M059J (cell line): ENCODE measurements at places on chromosomes 4 and X. TPM values are rescaled to one million over a fixed set of nuclear protein-coding genes. Genes with fewer than 3 reads are reported as not detected.

GRCh38 chr4:122099896-122100295 is 52.2 kb upstream of the BLTP1 start:
- peak; percentile 75 for DNase-seq

DNA sequence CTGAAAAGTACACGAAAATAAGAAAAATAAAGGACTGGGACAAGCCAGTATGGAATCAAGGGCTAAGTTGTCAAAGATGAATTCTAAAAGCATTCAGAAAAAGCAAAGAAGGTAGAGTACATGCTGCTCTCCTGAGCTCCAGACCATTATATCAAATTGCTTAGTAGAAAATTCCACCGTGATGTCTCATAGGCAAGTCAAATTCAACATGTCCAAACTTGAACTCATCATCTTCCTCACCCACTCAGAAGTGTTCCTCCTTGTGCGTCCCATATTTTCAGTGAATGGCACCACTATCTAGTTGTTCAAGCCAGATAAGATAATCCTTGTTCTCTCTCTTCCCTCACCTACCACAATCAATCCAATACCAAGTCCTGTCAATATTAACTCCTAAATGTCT is 37.5 kb upstream of the IL13RA2 start:
- DNase-seq: no peak

DNA sequence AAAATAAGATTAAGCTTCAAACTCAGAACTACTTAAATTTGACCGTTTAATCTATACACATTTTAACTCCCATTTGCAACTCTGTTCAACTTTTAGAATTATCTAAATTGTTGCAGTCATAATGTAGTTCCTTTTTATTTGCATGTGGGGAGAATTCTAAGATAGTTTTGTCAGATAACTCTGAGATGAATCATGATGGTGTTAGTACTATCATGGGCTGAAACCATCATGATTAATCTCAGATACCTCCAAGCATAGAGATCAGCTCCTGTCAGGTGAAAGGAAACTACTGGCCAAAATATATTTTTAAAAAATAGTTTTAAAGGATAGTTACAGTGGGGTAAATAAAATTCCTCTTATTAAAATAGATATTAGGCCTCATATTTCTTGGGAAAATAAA is 39.0 kb downstream of the FBXO8 start:
- DNase-seq: peak; percentile 27

DNA sequence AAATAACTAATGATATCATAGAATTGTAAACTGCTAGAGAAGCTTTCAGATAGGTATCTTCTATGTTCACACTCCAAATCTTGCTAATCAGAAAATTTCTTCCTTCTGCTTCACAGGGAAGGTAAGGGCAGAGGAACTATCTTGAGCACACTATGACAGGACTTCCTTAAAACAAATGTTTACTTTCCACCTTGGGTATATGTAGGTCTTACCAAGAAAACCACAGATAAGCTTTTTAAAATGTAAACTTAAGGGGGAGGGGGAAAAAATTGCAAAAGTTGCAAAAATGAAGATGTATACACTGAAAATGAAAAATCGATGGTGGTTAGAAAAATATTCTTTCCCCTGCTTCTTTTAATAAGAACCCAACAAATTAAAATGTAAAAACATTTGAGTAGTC is 30.9 kb downstream of the YTHDC1 start:
- no peak for DNase-seq

DNA sequence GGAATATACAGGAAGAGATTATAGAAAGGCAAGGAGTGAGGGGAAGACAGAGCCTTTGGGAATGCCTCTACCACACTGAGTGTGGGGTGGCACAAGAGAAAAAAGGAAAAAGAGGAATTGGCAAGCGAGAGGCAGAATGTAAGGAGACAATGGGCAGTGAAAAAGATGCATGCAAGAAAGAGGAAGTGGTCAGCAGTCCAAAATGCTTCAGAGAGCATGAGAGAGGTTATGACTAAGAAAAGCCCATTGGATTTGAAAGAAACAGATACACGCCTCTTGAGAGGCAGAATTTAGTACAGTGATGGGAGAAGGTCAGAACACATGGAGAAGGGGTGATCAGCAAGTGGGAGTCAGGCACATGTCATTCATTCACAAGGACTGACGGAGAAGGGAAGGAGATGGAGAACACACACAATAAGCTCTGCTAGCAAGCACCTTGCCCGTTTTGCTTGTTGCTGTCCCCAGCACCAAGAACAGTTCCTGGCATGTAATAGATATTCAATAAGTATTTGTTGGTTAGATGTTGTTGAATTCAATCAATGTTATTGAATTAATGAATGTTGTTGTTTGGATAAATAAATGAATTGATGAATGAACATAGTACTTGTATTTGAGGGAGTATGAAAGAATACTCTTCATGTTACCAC is 6.3 kb downstream of the DCHS2 start:
- DNase-seq: no peak

DNA sequence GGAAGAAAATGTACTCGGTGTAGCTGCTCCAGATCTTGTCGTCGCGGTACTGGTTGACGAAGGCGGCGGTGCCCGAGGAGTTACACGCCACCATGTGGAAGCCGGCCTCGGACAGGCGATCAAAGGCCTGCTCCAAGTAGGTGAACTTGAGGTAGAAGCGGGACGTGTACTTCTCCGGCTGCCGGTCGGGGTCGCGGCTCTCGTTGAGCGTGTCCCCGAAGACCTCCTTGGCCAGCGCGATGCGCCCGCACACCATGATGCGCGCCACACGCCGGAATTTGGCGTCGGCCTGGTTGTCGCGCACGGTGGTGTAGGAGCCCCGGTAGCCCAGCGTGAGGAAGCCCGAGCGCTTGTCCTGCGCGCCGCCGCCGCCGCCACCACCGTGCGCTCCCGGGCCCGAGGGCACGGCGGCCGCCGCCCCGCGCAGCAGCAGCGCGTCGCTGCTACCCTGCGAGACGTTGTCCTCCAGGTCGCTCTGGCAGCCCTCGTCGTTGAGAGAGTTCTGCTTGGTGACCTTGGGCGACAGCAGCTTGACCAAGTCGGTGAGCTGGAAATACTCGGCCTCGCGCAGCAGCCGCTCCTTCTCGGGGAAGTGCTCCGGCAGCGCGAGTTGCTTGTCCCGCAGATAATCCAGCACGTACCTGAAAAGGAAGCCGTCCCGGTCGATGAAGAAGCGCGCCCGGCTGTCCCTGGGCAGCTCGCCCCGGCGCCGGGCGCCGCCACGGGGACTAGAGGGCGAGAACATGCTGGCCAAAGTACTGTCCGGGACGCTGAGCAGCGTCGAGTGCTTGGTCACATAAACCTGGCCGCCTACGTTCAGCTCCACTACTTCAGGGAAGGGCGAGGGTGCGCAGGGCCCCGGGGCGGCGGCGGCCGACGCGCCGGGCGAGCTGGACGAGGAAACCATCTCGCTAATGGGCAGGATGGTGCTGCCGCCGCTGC is 775 bp downstream of the KCTD8 start:
- DNase-seq: peak; percentile 11

DNA sequence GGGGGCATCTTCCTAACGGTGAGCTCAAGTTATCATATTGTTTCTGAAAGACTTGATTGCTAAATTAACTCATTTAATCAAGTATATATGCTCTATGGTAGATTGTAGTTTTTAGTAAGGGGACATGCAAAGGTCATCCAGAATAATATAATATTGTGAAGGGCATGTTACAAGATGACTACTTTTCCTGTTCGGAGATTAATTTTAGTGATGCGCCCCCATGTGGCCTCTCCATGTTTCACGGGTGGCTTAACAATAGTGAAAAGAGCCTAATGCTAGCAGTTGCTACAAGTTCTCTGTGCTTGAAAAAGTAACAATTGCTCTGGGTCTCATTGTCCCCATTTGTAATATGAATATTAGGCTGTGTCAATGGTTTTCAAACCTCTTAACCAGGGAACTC is 12.2 kb downstream of the SMPX start:
- DNase-seq: peak; percentile 23

GRCh38 chrX:13502590-13502989 is 66.8 kb upstream of the EGFL6 start:
- no peak for DNase-seq

- DNase-seq: no peak
Measured at GRCh38 chr4:6172093-6172926, 28.0 kb downstream of the JAKMIP1 start.

DNA sequence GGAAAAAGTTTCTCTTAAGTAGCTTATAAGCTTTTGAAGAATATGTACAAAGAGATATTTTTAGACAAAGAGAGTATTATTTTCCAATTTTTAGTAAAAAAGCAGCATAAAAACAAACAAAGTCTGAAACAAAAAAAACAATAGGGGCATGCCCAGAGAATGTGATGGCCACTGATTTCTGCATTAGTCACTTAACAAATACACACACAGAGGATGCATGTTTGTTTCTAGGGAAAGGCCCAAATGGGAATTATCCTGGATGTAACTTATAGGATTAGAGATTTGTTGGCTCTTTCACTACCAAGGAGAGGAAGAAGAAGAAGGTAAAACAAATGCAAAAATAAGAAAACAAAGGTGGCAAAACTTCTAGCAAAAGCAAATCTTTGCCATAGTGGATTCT is 95.9 kb upstream of the SCOC start:
- DNase-seq: no peak

- DNase-seq: no peak
Measured at GRCh38 chr4:127781300-127782024, 660 bp upstream of the HSPA4L start.

GRCh38 chrX:112641449-112641848 is 38.3 kb downstream of the LHFPL1 start:
- no peak for DNase-seq

DNA sequence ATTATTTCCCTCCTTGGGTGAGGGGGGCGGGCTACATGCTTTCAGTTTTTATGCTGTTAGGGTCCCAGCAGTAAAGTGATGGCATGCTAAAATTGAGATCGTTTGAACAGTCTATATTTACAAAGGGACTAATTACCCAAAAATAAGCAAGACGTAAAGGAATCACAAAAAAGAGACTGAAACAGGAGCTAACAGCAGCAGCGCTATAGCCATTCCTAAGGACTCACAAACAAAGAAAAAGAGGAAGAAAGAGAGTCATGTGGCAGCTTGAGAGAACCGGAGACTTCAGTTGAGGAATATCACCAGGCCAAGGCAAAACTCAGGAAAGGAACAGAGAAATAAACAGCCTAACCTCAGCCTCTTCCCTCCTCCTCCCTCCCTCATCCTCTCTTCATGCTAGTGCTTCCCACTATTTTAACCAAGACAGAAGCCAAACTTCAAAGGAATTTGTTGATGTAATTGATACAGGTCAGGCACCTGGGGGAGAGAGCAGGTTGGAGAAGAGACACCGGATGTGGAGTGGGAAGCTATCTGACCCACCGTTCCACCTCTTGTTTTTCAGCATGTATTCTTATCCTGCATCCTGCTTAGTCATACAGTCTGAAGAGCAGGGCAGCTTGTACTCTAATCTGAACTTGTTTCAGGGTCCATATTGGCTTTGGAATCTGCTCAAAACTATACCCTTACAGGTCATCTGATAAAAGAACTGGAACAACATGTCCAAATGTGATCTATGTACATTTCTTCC is 383.7 kb downstream of the NAF1 start:
- DNase-seq: no peak

The OPRPN gene
- total RNA-seq: not detected in 2 replicates

The MAGED4 gene
- 31.4 and 48.5 TPM in 2 replicates for total RNA-seq

The PDZD4 gene
- 1.9 and 2.7 TPM in 2 replicates for total RNA-seq

The UGT8 gene
- 0.10 and 0.39 TPM in 2 replicates for total RNA-seq

The ETFDH gene
- total RNA-seq: 11.8 and 17.2 TPM in 2 replicates

The SLC2A9 gene
- total RNA-seq: 0.25 TPM in 1 of 2 replicates, not detected in the other
